HT-29 (cell line): ENCODE measurements at places on chromosomes 3 and 15. TPM values are rescaled to one million over a fixed set of nuclear protein-coding genes. Genes with fewer than 3 reads are reported as not detected.

MAGI1 gene
- total RNA-seq = 15.6 and 26.2 TPM in 2 replicates

PLXNB1 gene
- total RNA-seq = 194 and 209 TPM in 2 replicates

AMIGO3 gene
- total RNA-seq = 2.0 and 2.7 TPM in 2 replicates

CFAP44 gene
- 4.7 and 8.9 TPM in 2 replicates for total RNA-seq

ESYT3 gene
- not detected in 2 replicates for total RNA-seq

DZIP3 gene
- total RNA-seq = 2.8 and 3.3 TPM in 2 replicates
